ENCODE measurements at places on chromosomes 7 and 10.

DNA sequence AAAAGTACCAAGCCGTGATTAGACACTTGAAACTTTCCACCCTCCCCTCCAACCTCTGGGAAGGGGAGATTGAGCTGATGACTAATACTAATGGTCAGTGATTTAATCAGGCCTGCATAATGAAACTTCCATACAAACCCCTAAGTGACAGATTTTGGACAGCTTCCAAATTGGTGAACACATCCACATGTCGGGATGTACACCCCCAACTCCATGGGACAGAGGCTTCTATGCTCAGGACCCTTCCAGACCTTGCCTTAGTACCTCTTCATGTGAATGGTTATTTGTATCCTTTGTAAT is 4.8 kb downstream of the NUB1 start:
- DNase-seq = no peak

DNA sequence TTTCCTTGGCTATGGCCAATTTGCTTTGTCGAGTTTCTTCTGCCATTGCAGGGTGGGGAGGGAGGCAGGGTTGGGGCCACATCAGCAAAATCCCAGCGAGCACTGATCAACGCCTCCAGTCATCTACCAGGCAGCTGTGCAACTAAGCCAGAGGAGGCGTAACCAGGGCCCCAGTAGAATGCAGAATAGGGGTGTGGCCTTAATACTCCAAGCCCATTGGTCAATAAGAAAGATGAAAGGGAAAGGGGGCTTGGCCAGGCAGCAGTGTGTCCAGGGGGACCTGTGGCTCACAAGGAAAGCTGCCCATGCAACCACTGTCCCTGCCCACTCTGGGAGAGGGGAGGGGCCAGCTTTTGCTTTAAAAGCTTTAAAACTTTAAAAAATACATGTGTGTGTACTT is 21.5 kb upstream of the GGCT start:
- no peak for DNase-seq

DNA sequence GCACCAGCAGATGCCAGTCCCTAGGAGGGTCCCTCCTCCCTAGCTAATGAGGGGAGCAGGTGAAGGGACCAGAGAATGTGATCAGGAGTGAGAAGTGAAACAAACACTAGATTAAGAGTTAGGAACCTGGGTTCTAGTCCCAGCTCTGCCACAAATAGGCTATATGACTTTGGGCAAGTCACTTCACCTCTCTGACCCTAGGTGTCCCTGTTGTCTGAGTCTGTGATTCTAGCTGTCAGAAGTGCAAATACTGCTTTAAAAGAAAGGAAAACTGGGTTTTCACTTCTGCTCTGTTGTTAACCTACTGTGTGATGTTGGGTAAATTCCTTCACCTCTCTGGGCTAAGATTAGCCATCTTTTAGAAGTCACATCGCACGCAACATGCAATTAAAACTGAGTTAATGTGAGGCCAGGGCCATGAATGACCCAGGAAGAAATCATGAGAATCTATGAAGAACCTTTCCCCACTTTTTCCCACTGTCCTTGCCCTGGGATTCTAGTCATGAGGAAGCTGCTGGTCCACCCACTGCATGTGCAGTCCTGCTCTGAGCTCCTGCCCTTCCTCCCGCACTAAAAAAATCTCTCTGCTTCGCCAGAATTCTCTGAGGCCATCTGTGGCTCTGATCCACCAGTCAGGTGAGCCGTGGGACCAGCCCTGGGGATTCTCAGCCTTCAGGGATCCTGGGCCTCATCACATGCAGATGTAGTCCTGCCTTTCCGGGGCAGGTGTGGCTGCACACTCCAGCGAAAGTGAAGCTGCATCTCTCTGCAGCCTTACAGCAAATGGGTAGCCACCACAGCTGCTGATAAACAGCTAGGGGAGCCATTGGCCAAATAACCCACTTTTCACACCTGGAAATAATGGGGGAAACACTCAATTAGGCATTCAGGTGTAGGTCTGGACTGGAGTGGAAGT is 181.7 kb downstream of the PLXNA4 start:
- DNase-seq = peak; percentile 62

DNA sequence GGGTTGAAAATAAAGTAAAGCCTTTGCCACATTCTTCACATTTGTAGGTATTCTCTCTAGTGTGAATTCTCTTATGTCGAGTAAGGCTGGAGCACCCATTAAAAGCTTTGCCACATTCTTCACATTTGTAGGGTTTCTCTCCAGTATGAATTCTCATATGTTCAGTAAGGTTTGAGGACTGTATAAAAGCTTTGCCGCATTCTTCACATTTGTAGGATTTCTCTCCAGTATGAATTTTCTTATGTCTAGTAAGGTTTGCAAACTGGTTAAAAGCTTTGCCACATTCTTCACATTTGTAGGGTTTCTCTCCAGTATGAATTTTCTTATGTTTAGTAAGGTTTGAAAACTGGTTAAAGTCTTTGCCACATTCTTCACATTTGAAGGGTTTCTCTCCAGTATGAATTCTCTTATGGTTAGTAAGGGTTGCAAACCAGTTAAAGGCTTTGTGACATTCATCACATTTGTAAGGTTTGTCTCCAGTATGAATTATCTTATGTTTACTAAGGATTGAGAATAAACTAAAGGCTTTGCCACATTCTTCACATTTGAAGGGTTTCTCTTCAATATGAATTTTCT is 41.4 kb downstream of the ZNF680 start:
- no peak for DNase-seq

- DNase-seq = no peak
Observed at GRCh38 chr10:92972066-92972870, 88.3 kb upstream of the CYP26C1 start.

- no peak for DNase-seq
Observed at GRCh38 chr10:79184657-79185056, 115.9 kb downstream of the ZMIZ1 start.

- DNase-seq = no peak
Observed at GRCh38 chr10:95170790-95171189, 23.2 kb upstream of the ACSM6 start.

- DNase-seq = no peak
Observed at GRCh38 chr10:121822180-121822579, 105.7 kb downstream of the ATE1 start.

DNA sequence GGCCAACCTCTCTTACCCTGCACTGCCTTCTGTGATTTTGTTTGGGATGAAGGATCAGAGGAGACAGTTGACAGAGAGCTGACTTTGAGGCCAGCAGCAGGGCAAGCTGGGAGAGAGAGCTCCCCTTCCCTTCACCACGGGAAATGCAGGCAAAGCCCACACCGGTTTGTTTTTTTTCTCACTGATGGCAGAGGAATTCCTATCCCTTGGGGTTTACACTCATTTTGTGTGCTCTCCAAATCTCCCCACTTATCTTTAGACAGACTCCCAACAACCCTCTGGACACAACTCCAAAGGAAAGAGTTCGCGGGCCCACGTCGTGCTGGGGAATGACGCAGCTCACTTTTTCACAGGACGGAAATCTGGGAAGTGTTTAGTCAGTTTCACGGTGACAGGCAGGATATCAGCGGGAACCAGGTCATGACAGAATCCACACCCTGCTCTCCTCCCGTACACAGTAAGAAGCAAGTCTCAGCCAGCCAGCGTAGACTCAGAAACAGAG is 68.3 kb upstream of the FAM171A1 start:
- no peak for DNase-seq

DNA sequence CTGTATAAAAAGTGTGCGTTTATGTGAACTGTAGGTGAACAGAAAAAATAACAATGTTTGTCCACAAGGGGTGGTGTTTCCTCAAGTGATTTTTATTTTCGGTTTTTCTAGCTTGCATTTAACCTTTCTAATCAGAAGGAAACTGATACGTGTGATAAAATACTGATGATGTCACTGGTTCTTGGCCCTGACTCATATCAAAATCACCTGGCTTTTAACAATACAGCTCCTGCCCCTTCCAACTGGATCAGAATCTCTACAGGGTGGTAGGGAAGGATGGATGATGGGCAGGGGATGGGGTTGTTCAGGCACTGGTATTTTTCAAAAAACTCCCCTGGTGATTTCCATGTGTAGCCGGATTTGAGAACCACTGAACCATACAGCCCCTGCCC is 10.9 kb downstream of the NPFFR1 start:
- DNase-seq = peak; percentile 64

GRCh38 chr7:57772126-57772924 is 322.3 kb downstream of the ZNF716 start:
- no peak for DNase-seq

DNA sequence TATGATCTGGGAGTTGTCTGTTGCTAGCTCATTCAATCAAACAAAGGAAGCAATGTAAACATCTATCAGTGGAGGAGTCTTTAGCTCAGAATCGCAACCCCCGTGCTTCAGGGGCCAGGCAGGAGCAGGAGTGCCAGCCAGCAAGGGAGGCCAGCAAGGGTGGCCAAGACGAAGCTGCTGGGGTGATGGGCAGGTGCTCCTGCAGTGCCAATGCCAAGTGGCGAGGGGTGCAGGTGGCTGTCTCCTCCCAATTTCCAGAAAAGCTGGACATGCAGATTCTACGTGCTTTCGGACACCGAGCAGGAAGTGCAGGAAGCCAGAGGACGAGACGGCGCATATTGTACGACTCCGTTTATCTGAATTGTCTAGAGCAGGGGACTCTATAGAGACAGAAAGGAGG is 48.1 kb upstream of the EBF3 start:
- DNase-seq = no peak

- no peak for DNase-seq
Observed at GRCh38 chr10:132305654-132306342, 2.0 kb downstream of the STK32C start.

DNA sequence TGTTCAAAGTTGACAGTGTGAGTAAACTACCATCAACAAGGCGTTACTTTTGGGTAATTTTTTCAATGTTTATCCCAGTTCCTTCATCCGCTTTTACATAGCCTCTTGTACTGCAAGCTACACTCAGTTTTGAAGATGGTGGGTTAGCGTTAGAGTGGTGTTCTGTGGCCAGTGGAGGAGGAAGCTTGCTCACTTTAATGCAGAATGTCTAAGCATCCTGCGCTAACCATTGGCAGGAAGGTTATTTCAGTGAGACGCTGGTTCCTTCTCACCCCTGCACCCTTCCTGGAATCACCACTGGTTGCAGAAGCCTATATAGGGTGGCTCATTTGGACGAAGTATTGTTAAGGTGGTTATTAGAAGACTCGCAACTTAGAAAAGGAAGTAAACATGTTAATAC is 159.1 kb downstream of the CELF2 start:
- DNase-seq = peak; percentile 70

Data from CD4-positive, alpha-beta T cell treated with Interleukin-17A for 1 hour (primary cell).